ENCODE measurements at places on chromosomes 7 and 10.

- no peak for DNase-seq
These were observed 631 bp downstream of the RTKN2 start for GRCh38 chr10:62268027-62268398.

DNA sequence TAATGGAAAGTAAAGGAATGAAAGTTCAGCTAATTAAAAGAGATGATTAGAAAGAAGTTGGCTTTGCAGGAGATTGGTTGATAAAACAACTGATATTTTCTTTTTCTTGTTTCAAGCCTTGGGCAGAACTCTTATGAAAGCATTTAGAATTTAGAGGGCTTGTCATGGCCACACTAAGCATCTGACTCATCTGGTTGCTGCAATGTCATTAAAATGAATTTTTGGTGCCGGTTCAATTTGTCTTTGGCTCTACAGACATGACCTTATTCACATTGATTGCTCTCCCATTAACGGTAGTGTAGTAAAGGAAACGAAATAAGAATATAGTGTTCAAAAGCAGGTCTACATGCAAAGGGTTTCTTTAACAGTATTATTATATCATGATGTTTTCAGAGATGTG lies 1012.4 kb upstream of the C7orf33 start:
- no peak for DNase-seq

- DNase-seq: no peak
These were observed 8.0 kb downstream of the SUFU start for GRCh38 chr10:102511583-102512274.

GRCh38 chr7:86454753-86455152 lies 189.0 kb upstream of the GRM3 start:
- DNase-seq: no peak

- DNase-seq: no peak
These were observed 3.7 kb downstream of the PLPP4 start for GRCh38 chr10:120460776-120461175.

DNA sequence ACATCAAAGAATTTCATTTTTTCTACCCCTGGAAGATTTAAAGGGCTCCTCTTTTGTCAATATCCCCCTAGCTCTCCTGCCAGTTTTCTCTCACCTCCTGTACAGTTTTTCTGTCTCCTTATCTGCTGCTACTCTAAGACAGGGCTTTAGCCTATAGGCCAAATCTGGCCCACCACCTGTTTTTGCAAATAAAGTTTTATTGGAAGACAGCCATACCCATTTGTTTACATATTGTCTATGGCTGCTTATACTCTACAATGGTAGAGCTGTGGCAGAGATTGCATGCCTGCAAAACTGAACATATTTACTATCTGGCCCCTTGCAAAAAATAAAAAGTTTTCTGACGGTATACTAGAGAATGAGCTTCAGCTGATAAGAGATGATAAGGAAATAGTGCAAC lies 37.4 kb upstream of the GARS1 start:
- no peak for DNase-seq

DNA sequence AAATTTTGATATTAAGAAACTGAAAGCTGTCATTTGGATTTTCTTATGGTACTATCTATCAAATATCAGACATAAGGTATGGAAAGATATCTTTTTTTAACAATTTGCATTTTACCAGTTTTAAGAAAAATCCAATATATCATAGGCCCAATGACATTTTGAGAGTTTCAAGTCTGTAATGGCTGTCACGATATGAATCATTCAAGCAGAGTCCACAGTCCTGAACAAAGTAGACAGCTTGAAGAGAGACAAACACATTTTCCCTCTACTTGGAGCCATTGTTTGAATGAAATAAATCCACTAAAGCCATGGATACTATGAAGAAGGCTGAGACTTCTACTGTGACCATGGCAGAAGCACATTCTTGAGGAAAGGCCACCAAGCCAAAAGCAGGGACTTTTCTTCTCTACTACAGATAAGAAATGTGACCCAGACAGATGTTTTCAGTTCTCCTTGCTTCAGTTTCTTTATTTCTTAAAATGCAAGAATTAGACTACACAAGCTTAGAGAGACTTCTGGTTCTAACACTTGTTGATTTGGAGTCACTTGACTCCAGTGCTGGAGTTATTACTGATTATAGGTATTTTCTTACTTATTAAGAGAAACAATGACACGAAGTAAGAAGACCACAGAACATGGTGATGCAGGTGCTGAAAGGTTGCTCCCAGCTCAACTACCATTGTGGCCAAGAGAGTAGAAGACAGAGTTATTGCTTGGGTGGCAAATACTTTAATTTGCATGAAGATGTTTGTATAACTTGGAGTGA lies 429.1 kb downstream of the KIF20B start:
- DNase-seq: no peak

DNA sequence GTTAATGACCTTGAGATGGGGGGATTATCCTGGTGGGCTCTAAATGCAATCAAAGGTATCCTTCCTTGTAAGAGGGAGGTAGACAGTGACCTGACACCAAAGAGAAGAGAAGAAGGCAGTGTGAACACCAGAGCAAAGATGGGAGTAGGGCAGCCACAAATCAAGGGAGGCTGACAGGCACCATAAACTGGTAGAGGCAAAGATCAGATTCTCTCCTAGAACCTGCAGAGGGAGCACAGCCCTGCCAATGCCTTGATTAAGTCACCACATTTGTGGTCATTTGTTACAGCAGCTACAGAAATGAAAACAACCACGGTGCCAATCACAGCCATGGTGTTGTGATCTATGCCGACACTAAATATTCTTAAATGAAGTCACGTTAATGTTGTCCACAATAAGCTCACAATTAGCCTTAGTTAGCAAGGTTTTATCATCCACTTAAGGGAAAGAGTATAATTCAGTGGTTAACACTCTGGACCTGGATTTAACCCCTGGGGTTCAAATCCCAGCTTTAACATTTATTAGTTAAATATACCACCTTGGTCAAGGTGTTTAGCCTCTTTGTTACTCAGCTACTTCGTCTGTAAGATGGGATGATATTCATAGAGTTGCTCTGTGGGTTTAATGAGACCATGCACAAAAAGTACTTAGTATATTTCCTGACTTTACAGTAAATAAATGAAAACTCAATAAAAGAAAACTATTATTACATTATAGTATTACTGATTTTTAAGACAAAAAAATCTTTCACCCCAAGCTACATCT lies 70.8 kb downstream of the SGMS1 start:
- peak; percentile 55 for DNase-seq

DNA sequence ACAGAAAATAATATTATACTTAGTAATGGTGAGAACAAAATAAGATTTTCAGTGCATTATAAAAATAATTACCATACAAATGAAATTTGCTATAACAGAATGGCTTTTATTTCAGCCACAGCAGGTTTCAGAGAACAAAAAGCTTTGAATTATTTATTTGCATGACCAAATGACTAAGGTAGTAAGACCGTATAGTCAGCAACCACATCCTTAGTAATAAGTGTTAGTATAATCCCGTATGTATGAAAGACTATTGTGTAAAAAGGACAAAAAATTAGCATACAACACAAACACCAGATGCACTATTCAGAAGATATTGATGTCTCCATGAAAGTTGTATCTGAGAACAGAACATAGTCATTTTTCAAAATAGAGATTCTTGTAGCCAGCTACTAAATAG lies 12.2 kb downstream of the PDZD8 start:
- DNase-seq: no peak

DNA sequence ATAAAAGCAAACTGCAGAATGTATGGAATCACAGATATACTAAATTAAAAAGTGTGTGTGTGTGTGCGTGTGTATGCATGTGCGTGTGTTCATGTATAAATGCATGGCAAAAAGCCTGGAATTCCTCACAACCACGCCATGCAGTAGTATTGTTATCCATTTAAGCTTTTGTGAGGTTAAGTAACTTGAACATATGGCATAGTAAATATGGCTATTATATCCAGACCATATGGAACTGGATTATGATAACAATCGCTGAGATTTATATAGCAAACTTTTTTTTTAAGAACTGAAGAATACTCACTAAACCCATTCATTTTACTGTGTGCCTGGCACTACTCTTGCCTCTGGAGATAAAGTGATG lies 22.3 kb upstream of the NANOS1 start:
- no peak for DNase-seq

GRCh38 chr10:71638822-71639719 lies 80.5 kb downstream of the C10orf105 start:
- DNase-seq: no peak

DNA sequence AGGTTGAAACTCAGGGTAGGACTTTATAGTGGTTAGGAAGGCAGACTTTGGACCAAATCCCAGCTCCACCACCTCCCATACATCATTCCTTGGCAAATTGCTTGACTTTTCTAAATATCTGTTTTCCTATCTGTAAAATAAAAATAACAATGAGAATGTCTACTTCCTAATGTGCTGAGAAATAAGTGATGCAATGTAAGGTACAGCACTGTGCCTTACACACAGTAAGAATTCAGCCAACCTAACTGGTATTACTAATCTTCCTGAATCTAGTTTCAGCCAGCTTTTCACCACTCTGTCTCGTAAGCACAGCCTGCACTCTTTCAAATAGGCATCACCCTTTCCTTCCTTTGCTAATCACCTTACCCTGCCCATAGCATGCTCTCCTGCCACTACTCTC lies 9.7 kb downstream of the PRLHR start:
- no peak for DNase-seq

GRCh38 chr7:48691788-48692187 lies 232.6 kb upstream of the CDC14C start:
- no peak for DNase-seq

DNA sequence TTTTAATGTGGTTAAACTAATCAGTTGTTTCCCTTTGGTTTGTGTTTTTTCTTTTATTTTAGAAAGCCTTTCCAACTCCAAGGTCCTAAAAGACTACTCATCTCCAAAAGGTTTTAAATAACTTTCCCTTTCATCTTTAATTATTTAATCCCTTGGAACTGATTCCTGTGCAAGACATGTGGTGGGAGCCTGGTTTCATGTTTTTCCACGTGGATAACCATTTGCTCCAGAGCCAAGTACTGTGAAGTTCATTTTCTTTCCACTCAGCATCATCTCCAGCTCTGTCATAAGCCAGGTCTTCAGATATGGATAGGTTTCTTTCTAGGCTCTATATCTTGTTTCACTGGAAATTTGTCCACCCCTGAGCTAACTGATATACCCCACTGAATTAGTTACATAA lies 16.7 kb downstream of the PPP1R3C start:
- no peak for DNase-seq

- no peak for DNase-seq
These were observed 51.0 kb upstream of the OSBPL3 start for GRCh38 chr7:25031007-25031406.

GRCh38 chr10:113226399-113226798 lies 276.4 kb downstream of the TCF7L2 start:
- no peak for DNase-seq

GRCh38 chr10:117004227-117005025 lies 561 bp downstream of the SHTN1 start:
- DNase-seq: no peak

- no peak for DNase-seq
These were observed 82.6 kb downstream of the ATE1 start for GRCh38 chr10:121845044-121845784.

DNA sequence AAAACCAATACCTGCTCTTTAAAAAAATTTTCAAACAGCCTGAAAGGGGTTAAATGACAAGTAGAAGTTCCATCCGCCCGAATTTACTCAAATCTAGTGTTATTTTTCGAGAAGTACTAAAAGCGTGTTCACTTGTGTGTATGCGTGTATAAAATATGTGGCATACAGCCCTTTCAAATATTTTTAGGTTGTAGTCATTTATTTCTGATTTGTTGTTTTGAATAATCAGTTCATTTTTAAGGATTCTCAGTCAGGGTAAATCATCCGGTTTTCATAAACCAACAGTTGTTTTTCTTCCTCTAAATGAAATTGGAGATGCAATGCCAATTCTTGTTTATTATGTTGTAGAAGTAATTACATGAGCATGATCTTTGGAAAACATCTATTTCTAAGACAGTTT lies 6.9 kb upstream of the SUN1 start:
- DNase-seq: no peak

- no peak for DNase-seq
These were observed 52.9 kb downstream of the C10orf120 start for GRCh38 chr10:122646511-122647382.

DNA sequence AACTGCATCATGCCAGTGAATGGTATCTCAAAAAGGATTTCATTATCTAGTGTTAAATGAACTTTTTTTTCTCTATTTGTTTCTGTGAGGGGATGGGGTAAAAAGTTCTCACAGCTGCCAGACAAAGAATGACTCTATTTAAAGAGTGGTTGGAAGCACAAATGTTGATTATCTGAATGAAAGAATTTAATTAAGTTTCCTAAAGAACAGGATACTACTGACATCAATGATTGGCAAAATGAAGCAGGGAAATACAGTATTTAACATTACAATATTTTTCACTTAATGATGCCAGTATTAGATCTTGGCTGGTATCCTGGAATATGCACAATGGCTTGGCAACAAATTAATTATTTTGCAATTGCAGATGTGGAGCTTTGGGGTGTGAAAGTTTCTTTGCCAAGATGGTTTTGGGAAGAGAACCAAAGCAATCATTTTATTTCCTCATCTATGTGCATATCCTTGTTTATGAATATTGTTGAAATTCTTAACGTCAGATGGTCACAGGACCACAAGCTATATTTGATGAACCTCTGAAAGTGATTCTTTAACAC lies 336.8 kb downstream of the ARL4A start:
- no peak for DNase-seq

- no peak for DNase-seq
These were observed 43.8 kb upstream of the CSTF2T start for GRCh38 chr10:51743146-51743545.

GRCh38 chr10:33776419-33777070 lies 442.1 kb upstream of the NRP1 start:
- no peak for DNase-seq

DNA sequence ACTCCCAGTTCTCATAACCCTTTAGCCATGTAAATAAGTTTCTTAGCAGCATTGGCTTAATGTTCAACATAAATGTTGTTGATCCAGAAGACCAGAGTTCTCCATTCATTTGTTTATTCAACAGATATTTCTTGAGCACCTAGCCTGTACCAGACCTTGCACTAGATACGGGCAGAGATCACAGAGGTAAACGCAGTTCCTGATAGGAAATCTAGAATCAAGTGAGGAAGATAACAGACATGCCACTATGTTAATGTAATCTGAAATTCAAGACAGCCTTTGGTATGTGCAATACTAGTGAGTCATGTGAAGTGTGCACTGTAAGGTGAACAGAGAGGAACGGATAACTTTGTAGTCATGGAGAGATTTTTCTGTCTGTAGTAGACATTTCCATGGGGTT lies 3.0 kb downstream of the BUB3 start:
- DNase-seq: no peak

DNA sequence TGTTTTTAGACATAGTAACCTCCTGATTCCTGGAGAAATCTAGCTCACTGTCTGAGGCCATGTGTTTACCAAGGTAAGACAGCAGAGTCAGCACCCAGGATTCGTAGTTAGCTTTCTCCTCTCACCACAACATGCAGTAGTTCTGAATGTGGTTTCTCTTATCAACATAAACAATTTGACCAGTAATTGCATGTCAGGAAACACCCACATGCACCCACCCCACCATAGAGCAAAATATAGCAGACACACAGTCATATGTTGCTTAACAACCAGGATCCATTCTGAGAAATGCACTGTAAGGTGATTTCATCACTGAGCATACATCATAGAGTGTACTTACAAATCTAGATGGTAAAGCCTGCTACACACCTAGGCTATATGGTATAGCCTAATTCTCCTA lies 1004.0 kb downstream of the ANKRD7 start:
- DNase-seq: no peak

GRCh38 chr7:112484671-112485167 lies 3.9 kb downstream of the LSMEM1 start:
- no peak for DNase-seq
